ENCODE measurements at places on chromosomes 12 and 14.

DNA sequence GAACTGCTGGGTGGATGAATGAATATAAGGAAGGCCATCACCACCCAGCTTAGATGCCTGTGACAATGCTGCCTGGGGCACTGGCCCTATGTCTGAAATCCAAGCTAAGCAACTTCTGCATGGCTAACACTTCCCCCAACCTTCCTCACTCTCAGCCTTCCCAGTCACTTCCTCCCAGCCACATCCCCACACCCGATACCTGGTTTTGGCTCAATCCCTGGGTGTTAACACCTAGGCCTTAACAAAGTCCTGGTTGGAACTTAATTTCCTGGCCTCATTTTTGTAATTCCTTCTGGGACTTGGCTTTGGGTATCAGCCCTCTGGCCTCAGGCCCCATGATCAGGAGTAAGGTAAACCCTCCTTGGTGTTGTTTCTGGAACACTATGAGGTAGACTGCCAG lies 110.0 kb downstream of the EFCAB11 start:
- no peak for DNase-seq

DNA sequence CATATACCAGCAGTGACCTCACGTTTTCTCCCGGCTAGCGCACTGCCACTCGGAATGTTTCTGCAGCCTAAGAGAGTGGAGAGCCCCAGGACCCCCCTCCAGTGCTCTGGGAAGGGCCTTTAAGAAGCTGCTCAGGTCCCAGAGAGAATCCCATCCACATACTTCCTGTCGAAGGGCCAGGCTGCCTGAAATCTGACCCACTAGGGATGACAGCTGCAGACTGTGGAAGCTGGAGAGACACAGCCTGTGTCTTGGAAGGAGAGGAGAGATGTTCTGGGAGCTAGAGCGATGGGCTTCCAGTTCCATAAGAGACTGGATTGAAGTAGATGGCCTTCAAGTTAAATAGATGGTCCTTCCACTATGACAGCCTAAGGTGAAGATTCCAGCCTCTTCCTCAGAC lies 54.4 kb downstream of the IQSEC3 start:
- DNase-seq: no peak

DNA sequence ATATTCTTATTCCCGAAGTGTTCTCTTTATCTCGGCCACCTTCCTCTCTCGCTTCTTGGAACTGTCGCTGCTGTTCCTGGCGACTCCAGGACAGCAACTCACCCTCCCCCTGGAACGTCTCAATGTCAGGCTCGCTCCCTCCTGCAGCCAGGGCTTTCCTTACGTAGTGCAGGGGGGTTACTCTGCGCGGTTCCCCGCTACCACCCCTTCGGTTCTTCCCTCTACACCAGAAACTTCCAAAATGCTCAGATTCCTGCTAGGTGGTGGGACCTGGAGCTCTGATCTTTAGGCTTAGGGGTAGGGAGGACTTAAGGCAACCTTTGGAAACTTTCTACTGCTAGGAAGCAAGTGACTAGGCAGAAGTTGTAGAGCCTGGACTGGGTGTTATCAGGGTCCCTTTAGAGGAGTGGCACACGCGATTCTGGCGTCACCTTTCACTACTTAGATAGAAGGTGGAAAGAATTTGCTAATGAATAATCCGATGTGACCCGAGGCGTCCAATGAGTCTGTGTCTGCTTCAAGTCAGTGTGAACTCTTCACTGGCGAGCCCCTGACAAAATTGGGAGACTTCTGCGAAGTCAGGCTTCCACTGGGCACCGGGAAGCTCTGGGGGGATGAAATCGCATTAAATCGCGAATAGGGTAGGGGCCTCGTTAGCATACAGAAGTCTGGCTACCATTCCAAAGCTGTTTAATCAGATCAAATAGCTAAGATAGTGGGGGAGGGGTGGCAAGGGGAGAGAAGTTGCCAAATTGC lies 900 bp upstream of the DPF3 start:
- no peak for DNase-seq

DNA sequence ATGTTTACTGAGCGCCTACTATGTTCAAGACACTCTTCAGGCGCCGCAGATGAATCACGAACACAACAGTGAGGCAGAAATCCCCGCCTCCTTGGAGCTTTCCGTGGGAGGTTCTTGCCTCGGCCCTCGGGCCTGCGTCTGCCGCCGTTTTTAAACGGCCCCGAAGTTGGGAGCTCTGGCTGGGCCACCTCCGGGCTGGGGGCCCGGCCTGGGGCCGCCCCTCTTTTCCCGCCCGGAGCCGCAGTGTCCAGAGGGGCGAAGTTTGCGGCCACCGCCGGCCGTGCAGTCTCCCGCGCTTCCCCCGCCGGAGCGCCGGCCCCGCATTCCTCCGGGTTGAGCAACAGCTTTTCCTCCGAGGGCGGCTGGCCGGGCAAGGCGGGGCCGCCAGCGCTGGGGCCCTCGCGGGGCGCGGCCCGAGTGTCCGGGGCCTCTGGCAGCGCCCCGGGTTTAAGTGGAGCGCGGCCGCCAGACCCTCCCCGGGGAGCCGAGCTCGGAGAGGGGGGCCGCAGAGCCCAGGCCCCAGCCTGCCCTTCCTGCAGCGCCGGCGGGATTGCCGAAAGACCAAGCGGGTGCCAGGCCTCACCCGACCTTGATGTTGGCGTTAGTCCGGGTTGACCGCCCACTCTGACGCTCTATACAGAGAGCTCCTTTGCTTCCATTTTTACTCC lies 18.7 kb upstream of the CTDSP2 start:
- no peak for DNase-seq

DNA sequence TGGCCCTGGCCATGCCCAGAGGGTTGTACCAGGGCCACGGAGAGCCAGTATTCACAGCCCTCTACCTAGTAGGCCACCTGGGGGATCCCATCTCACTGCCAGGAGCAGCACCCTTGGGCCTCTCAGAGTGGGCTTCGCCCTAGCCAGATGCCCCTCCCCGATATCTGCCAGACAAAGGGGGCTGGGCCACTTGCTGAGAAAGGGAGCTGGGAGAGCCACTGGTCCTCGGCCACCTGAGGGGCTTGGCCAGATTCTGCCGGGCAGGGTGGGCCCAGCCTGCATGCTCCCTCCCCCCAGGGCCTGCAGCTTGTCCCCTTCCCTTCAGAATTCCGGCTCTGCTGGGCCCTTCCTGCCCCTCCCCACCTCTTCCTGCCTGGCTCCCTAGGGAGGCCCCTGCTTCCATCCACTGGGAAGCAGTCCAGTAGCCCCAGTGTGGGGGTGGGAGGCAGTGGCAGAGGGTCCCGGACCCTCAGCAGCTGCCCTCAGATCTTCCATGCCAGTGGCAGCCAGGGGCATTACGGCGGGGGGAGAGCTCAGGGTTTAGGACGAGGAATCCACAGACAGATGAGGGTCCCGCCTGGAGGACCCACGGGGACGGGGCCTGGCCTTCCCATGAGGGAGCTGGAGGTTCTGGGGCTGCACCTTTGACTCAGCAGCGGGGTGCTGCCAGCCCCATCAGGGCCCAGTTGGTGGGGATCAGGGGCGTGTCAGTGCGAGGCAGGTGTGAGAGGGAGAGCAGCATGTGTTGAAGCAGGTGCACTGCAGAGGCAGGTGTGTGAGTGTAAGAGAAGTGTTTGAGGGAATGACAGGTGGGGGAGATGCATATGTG lies 2.4 kb downstream of the CRIP2 start:
- DNase-seq: no peak

DNA sequence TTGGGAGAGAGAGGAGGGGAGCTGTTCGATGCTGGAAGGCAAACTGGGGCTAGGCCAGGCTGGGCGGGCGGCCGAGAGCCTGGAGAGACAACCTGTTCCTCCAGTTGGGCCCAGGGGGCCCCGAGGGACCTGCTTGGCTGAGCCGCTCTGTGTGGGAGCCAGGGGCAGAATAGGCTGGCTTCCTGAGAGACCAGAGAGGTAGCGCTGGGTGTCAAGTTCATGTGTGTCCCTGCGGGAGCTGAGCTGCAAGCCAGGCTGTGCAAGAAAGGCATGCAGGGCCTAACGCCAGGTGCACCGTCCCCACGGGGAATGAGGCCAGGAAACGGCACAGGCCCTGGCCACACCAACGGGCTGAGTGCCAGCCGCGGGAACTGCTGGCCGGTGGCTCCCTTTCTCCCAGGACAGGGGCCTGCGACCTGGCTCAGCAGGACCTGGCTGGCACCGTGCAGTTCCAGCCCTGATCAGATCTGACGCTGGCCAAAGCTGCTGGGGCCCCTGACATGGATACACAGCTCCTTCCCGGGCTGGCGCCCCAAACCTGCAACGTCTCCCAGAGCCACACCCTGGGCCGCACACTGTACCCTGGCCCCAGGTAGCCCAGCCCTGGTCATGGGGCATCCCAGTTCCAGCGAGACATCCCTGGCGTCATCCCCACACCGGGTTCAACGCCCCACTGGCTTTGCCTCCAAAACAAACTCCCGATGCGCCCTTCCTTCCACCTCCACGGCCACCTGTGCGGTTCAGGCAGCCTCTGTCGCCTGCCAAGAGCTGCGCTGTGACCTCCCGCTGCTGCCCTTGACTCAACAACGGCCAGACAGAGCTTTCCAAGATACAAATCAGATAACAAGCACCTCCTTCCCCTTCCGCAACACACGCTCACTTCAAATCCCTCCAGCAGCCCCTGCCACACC lies 65.0 kb downstream of the RFLNA start:
- DNase-seq: no peak

GRCh38 chr12:7130701-7131501 lies 730 bp downstream of the CLSTN3 start:
- DNase-seq: peak; percentile 62

Measured in cerebellar nuclear complex (tissue), 1 donor.